Panc1 (cell line): ENCODE measurements at places on chromosomes 6 and 20. TPM values are rescaled to one million over a fixed set of nuclear protein-coding genes. Genes with fewer than 3 reads are reported as not detected.

Gene ZBTB12
- 9.4 TPM for total RNA-seq

Gene BTN1A1
- total RNA-seq, result 0.10 TPM

Gene SFTA2
- total RNA-seq, result not detected

Gene SIRPD
- total RNA-seq, result not detected

Gene MOCS1
- total RNA-seq, result 0.98 TPM

Gene RAB44
- total RNA-seq, result not detected

Gene LY86
- total RNA-seq, result not detected

Gene KIF13A
- total RNA-seq, result 49.3 TPM

Gene CFAP61
- total RNA-seq, result 0.28 TPM

Gene SAPCD1
- 6.3 TPM for total RNA-seq

Gene TMEM239
- total RNA-seq, result not detected

Gene TPD52L2
- 113 TPM for total RNA-seq
